Mucosa of gallbladder (tissue), 1 donor: ENCODE measurements at places on chromosomes 5 and 9.

DNA sequence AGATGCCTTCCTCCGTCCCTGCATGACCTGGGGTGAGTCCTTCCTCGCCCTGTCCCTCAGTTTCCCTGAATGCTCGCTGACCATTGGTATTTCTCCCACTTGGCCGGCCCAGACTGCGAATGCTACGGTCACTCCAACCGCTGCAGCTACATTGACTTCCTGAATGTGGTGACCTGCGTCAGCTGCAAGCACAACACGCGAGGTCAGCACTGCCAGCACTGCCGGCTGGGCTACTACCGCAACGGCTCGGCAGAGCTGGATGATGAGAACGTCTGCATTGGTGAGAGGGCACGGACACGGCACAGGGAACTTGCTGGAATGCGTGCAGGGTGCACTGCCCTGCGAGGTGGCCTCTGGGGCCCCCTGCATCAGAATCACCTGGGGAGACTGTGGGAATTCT, 77.1 kb downstream of the NTNG2 start:
- DNase-seq = no peak

DNA sequence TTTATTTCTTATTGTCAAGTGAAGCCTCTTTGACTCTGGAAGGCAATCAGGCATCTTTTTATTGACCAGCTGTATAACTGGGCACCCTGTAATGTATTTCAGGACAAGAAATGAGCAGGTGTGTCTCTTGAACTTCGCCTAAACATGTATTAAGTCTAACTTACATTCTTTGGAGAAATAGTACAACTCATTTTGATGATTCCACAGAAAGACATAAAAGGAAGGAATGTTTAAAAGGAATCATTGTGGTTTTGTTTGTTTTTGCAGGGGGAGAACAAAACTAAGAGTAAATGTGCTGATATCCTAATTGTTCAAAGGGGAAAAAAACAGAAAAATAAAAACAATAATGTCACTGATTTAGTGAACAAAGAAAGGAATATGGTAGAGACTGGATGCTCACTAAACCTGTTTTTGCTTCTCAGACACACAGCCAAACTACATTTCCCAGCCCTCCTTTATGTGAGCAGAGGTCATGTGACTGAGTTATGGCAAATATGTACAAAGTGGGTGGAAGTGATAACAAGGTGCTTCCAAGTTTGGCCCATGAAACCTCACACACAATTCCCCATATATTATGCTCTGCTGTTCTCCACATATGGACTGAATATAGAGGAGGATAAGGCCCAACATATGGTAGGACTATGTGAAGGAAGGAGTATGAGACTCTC, 150.6 kb upstream of the ACOT12 start:
- DNase-seq = no peak

GRCh38 chr9:33435821-33436277, 11.5 kb downstream of the AQP3 start:
- no peak for DNase-seq

- no peak for DNase-seq
Measured at GRCh38 chr5:177595026-177595585, 3.1 kb downstream of the TMED9 start.

GRCh38 chr5:53298841-53299240, 181.6 kb upstream of the FST start:
- DNase-seq = no peak

DNA sequence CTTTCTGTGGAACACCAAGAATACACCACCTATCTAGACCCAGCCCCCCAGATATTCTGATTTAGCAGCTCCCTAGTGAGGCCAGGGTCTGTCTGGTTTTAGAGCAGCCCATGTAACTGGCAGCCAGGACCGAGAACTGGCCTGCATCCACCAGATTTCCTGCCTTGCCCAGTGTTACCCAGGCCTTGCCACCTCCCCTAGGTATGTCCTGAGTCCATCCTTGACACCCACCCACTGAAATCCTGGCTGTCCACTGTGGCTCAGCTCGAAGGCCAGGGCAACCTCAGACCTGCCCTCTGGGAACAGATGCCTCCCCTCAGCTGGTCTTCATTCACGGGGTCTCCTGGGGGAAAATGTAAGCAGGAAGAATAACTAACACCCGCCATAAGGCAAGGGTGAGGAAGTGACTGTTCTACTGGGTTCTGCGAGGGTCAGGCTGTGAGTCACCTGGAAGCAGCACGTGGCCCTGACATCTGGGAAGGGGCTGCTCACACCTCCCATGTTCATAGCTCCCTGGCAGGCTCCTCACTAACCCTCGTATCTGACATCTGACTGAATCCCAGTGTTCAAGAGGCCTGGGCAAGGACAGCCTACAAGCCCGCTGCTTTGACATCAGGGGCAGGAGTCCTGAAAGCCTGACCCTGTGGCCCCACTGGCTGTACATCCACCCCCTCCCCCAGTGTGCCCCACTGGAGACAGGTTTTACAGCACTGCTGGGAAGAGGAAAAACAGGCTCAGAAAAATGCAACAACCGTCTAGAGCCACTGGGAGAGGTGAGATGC, 72.7 kb downstream of the SEMA4D start:
- DNase-seq = no peak

DNA sequence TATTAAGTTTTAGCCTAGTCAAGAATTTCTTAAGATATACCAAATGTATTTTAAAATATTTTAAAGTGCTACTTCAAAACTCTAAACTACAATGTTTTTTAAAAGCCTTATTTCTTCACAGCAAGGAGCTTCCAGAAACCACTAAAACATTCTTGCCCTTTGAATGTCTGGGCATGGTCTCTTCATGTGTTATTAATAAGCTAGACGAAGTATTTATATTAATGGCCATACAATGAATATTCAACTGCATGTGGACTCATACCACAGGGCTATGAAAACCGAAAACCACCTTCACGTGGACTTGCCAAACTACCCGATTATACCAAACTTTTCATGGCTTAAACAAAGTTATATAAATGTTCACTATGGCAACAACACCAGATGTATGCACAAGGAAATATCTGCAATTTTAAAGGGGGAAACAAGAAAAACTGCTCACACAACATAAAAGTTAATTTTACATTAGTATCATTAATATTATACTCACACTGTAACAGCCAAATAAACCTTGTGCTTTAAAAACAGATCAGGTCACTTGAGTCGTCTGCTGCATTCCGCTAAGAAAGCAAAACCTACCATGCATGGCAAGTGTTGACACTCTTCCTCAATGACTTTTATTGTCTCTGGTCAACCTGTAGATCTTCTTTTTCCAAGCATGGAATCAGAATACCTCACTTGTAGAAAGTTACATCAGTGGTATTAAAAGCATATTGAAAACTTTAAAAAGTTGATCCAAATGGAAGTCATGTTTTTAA, 246.3 kb downstream of the BNC2 start:
- no peak for DNase-seq
